ENCODE measurements at places on chromosomes 1 and 21.

DNA sequence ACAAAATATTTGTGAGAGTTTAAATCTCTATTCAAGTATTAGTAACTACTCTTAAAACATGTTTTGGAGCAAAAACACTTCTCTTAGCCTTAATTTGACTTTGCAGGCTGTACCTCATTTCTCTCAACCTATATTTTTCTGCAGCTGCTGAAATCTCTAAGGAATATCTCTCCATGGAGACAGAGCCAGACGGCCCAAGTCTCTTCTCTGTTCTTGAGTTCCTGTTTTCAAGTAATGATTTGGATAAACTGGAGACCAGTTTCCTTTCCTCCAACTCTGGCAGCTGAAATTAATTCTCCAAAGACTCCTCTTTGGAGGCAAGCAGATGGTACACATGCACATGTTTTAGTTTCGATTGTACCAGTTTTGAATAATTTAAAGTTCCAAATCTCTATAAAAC is 659.7 kb upstream of the NEGR1 start:
- DNase-seq, result no peak

GRCh38 chr1:33931111-33931475 is 67.2 kb downstream of the HMGB4 start:
- DNase-seq, result no peak

- no peak for DNase-seq
Observed at GRCh38 chr1:234686035-234686434, 76.1 kb upstream of the IRF2BP2 start.

- no peak for DNase-seq
Observed at GRCh38 chr1:45892068-45892785, 88.8 kb downstream of the MAST2 start.

GRCh38 chr1:11535316-11535715 is 56.4 kb downstream of the DISP3 start:
- DNase-seq, result no peak

DNA sequence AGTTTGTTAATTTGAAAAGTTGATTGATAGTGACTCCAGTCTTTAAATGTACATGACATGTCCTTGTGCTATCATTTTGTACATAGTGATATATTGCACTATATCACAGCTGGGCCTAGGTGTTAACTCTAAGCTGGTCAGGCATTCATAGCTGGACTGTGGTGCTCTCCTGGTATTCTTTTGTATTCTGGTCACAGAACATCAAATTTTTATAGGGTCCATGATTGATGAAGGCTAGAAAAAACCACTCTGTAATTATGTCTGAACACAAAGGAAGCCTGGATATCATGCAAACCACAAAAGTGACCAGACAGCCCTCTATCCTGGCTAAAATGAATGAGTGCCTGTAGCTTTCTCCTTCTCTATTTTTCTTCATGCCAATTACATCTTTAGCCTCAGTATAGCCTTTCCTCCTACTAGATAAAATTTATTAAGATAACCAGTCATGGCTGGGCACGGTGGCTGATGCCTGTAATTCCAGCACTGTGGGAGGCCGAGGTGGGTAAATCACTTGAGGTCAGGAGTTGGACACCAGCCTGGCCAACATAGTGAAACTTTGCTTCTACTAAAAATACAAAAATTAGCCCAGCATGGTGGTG is 134.9 kb upstream of the B3GALT2 start:
- DNase-seq, result no peak

DNA sequence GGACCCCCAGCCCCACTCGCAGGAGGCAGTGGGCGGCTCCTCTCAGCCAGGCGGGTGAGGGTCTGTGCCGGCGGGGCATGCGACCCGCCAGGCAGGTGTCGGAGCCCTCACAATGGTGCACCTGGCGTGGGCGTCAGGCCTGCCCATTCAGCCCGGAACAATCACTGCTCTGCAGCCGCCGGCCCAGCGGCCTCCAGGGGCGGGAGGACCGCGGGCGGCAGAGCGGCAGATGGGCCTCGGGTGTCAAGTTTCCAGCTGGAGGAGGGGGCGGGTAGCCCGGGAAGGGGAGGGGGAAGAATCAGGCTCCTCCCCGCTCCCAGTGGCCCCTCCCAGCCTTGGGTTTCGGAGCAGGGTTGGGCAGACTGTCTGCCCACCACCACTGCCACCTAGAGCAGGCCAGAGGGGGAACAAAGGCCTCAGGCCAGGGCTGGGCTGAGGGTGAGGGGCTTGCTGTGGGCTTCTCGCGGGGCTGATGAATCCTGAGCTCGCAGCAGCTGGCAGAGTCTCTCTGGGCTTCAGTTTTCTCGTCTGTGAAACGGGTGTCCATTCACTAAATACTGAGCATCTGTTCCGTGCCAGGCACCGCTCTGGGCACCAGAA is 39.5 kb upstream of the CASZ1 start:
- no peak for DNase-seq

DNA sequence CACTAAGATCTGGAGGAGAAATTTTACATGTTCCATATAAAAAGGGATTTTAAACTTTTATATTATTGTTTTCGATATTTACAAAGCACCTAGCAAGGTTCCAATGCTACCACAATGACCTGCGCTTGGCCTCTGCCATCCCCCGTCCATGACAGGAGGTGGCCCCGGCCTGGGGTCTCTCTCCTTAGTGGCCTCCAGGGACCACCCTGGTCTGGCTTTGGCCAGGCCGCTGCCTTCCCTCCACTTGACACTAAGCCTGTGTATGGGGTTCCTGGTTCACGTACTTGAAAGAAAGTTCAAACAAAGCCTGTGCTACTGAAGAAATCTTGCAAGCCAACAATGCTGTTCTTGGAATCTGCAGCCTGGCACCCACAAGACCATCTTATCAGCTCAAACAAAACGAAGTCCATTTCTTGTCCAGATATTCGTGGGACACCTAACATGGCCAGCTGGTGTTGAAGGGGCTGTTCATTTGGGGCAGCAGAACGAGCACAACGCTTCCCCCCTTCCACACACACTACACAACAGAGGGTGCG is 12.8 kb downstream of the PRDM15 start:
- no peak for DNase-seq

- DNase-seq, result no peak
Observed at GRCh38 chr1:25732821-25733220, 67.2 kb upstream of the SELENON start.

DNA sequence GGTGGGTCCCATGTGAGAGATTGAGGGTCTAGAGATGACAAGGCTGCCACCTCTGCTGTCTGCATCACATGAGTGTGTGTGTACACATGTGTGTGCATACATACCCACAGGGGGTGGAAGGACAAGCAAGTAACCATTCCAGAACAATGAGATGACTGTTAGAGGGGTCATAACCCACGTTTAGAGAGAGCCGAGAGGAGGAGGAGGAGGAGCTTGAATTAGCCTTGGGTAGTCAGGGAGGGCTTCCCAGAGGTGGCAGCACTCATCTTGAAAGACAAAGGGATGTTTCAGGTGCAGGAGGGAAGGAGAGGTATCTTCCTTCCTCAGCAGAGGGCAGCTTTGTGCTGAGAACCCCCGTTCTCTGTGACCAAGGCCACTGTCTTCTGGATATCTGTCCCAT is 21.3 kb downstream of the TNFRSF1B start:
- no peak for DNase-seq

DNA sequence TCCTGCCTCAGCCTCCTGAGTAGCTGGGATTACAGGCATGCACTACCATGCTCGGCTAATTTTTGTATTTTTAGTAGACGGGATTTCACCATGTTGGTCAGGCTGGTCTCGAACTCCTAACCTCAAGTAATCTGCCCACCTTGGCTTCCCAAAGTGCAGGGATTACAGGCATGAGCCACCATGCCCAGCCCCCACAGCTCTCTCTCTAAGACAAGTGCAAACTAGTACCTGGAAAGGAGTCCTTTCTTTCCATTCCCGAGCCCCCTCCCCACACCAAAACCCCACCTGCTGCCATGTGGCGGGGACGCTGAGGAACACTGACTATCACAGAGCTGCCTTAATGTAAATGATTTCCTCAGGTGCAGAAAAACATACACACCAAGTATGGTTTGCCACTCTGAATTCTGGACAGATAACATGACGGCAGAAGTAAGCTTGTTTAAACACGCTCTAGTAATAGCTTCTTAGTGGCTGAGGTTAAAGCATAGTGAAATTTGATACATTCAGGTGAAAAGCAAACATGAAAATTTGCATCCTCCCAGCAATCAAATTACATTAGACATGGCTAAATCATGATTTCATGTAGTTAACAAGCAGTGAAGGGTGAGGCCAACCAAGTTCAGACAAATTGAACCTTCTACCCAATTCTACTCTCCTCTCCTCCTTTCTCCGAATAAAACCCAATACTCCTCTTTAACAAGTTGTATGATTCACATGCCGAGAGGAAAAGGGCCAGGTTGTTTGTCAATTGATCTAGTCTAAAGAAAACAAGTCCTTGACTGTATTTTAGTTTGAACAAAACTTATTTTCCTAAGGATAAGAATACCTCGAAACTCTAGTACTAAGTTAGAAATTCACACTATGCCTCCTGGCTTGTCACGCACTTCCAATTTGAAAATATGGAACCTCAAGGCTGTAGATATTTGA is 19.8 kb downstream of the ERRFI1 start:
- DNase-seq, result no peak

DNA sequence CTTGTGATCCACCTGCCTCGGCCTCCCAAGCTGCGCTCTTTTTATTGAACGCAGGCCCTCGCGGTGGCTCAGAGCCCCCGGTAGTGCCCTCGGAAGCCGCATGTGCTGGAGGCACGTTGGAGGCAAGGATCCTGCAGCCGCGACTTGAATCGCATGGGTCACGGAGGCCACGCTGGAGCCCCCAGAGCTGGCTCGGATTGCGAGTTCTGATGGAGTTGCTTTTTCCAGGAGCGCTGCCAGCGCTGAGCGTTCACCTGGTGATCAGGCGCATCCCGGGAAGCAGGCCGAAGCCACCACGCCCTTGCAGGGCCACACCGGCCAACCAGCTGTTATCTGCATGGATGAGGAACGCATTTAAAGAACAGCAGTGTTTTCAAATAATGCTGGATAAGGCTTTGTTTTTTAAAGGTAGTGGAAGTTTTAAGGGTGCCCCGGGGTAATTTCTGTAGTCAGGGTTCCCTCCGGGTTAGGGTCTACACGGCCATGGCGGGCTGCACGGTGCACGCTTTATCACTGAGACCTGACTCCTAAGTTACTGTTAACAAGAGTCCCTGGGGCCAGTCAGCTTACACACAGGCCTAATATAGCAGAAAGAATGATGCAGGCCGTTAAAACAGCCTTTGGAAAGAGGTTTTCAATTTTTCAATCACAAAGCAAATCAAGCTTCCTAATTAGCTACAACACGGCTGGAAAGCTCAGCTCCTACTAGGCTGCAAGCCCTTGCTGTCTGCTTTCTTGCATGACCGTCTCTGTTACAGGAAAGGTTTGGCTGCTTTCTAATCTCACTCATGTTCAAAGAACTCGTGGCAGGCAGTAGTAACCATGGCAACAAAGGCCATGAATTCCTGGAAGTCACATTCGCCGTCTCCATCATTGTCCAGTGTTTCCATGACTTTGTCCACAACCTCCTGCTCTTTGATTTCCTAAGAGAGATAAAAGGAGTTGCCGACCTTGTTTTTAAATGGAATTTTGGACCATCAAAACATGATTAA is 6.0 kb downstream of the S100B start:
- no peak for DNase-seq

- no peak for DNase-seq
Observed at GRCh38 chr1:229408458-229409037, 25.3 kb downstream of the ACTA1 start.

GRCh38 chr1:196309386-196309785 is 298.9 kb downstream of the KCNT2 start:
- no peak for DNase-seq

- no peak for DNase-seq
Observed at GRCh38 chr1:64265141-64265540, 61.7 kb downstream of the UBE2U start.

GRCh38 chr1:167765496-167765895 is 43.7 kb downstream of the MPZL1 start:
- no peak for DNase-seq

- DNase-seq, result no peak
Observed at GRCh38 chr1:22880174-22880601, 92.5 kb downstream of the LACTBL1 start.

DNA sequence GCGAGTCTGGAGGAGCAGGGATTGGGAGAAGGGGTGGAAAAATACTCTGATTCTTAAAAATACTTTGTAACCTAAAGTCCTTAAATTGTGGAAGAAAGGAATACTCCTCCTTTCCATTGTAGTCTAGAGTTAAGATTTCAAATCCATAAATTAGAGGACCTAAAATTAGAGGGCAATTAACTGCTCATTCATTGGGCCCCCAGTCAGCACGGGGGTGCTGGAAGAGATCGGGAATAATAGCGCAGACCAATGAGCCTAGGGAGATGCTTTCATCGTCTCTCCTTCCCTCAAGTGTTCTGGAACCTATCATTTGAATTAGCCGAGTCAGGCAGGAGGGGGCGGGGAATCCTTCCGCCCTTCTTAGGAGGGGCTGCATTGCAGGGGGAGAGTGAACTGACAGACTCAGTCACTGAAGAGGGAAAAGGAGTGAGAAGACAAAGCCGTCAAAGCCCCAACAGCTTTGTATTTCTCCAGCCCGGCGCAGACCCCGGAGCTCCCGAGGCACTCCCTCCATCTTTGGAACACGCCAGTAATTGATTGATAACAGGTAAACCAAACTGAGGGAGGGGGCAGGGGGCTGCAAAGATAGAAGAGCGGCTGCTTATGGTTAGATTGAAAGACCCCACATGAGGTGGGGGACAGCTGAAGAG is at the start of gene MLLT11:
MLLT11 (plus strand) TSS at position 391 of the 650 bp plus-strand sequence. CDS start 6,828 bp downstream, outside the sequence.
- DNase-seq, result no peak

DNA sequence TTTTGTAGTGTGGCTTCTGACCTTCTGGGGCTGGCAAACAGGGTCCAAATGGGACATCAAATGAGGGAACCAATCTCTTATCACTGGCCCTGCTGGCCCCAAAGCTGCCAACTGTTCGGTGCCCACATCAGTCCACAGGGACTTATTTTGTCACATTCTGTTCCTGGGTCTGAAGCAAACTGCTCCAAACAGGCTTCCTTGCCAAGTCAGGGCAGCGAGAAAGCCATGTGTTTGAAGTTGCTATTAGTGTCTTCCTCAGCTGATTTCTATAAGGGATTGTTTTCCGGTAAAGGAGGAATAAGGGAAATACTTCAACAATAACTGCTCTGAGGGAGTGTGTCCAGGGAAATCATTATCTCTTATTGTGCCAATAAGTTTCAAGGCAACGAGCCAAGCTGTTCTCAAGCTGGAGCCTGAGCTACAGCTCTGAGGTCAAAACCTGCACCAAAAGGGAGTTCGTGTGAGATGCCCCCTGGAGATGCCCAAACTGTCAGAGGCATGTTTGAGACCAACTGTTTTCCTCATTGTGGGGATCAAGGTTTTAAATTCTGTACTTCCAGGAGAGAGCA is 381.4 kb upstream of the PROX1 start:
- DNase-seq, result no peak
